Sciatic nerve (tissue), 2 donors: ENCODE measurements at places on chromosomes 1 and 21. TPM values are rescaled to one million over a fixed set of nuclear protein-coding genes. Genes with fewer than 3 reads are reported as not detected.

DNA sequence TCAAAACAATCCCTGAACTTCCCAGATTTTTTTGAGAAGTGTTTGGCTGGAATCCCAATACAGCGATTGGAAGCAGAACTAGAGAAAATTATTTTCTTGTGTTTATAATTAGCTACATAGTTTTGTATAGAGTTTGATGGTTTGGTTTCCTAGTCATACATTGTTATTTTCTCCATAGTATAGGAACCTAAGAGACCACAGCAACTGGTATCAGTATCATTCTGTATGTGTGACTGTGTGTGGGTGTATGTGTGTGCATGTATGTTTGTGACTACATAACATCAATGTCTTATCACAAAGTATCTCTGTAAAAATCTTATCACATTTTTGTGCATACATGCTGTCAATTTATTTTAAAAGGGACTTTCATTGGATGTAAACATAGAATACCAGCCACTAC lies 780.5 kb downstream of the MRPL39 start:
- DNase-seq, result no peak

GRCh38 chr1:13950637-13951036 lies 250.6 kb downstream of the PRDM2 start:
- no peak for DNase-seq

The RIMKLA gene
- total RNA-seq, result 0.49 TPM

DNA sequence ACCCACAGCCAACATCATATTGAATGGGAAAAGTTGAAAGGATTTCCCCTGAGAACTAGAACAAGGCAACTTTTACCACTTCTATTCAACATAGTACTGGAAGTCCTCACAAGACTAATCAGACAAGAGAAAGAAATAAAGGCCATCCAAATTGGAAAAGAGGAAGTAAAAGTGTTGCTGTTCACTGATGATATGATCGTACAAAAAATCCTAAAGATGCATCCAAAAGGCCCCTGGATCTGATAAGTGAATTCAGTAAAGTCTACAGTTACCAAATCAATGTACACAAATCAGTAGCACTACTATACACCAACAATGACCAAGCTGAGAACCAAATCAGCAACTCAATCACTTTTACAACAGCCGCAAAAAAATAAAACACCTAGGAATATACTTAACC lies 28.3 kb downstream of the RAB3GAP2 start:
- no peak for DNase-seq

GRCh38 chr21:36127977-36128376 lies 6.9 kb upstream of the CBR3 start:
- DNase-seq, result no peak

- no peak for DNase-seq
Measured at GRCh38 chr1:58136387-58136786, 410.1 kb downstream of the OMA1 start.

- DNase-seq, result no peak
Measured at GRCh38 chr1:164683235-164683634, 124.3 kb downstream of the PBX1 start.

The GBP7 gene
- 0.13 TPM for total RNA-seq

DNA sequence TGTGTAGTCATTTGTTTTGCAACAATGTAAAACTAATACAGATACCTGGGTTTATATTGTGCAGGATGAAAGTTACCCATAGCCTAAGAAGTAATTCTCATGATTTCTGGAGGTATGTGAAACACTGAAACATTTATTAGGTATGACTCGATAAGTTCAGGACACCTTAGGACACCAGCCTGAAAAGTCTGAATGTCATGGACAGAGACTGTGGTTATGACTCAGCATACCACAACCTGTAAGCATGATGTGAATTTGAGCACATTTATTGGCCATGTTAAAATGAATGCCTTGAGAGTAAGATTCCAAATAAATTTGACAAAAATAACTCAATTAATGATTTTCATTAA lies 1471.7 kb upstream of the B3GALT2 start:
- DNase-seq, result no peak

The TTC34 gene
- 1.4 TPM for total RNA-seq

The CA6 gene
- not detected for total RNA-seq
